CD4-positive, alpha-beta T cell (primary cell): ENCODE measurements at places on chromosomes 11 and 22.

DNA sequence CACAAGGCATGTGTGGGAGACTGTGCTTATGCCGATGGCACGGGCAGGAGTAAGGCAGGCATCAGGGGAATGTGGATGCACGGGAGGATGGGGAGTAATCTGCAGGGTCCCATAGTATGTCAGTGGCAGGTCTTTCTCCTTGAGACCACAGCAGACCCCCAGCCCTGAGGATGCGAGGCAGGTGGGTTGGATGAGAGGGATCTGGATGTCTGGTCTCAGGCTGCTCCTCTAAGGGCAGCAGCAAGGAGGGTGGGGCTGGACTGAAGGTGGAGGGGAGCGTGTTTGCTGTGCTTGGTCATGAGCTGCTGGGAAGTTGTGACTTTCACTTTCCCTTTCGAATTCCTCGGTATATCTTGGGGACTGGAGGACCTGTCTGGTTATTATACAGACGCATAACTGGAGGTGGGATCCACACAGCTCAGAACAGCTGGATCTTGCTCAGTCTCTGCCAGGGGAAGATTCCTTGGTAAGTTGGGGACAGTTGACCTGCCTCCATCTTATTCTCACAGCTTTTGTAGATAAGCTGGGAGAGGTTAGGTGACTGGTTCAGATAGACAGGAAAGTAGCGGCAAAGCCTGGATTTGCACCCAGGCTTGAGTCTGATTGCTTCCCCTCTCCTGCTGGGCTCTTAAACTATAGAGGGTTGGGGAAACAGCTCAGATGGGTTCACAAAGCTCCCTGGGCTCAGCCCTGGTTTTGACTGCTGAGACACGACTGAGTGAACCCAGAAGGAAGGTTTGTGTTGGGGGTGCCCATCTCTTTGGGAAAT lies at the start of gene APOL1:
Gene APOL1 (plus strand): TSS at position 380 of the 769 bp plus-strand sequence. CDS start 1,823 bp downstream, outside the sequence.
- DNase-seq, result peak; percentile 19
- peak within 1 kb of the TSS; percentile 22 for H3K27ac ChIP-seq
- H3K27me3 ChIP-seq, result no peaks in the 10 kb centered on the region
- H3K4me3 ChIP-seq, result peak within 1 kb of the TSS; percentile 64
- peaks cover 39% of the 10 kb centered on the region for H3K4me1 ChIP-seq
- H3K36me3 ChIP-seq, result peaks cover 12% of the 10 kb centered on the region

DNA sequence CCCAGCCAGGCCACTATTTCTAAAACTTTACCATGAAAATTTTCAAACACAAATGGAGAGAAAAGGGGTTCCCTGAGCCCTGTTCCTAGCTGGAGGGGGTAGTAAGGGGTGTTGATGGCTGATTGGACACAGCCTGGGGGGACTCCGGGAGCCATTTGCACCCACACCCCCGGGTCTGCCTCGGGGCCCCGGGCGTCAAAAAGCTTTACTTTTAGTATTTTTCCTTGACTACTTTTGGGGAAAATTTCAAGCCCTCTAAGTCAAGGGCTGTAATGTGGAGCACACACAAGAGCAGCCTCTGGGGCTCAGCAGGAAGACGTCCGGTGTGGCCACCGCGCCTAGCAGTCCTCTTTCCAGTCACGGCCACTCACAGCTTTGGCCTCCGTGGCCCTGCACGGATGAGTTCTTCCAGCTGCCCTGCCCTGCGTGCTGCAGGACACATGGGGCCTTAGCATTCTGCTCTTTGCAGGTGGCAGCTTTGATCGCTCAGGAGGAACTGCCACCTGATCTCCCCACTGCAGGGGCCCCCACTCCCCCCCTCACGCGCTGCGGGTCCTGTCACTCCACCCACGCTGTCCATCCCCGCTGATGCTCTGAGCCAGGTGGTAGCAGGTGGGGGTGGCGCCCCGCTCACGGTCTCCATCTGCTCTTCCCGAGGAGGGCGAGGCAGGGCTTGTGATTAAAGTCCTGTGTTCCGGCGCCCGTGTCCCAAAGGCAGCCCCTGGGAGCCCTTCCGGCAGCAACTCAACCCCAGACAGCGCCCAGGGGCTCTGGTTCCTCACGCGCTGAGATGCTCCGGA lies 14.4 kb downstream of the RNH1 start:
- H3K27me3 ChIP-seq, result no peaks in the 10 kb centered on the region
- H3K4me1 ChIP-seq, result no peaks in the 10 kb centered on the region
- no peak overlapping the region for H3K4me3 ChIP-seq

DNA sequence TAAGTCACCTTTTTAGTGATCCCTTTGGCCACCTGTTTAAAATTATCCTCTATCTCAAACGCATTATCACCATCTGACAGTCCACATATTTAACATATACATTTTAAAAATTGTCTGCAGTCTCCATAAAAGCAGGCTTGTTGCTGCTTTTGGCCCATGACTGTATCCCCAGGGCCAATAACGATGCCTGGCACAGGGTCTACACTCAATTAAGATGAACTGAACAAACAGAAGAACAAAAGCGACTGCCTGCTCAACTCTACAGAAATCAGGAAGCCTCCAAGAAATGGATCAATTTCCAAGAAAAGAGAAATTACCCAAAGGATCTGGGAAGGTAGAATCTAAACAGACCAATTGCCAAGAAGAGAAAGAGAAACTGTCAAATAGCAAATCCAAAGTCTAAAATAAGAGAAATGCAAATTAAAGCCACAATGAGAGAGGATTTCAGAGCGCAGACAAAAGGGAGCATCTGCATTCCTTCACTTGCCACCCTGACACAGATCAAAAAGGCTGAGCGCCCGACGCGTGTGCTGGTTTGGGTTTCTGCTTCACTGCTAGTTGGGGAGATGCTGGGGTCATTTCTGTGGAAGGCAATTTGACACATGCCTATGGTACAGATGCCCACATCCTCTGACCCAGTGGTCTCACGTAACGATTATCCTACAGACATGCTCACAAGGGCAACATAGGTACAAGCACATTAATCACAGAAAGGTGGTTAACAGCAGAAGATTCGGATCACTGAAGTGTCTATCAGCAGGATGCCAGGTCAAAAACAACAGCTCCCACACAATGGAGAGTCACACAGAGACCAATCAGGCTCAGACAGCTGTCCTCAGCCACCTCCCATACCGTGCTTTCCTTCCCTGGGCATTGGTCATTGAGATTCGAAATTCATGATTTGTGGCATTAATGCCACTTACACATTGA lies 55.9 kb downstream of the SHISAL1 start:
- no peaks in the 10 kb centered on the region for H3K36me3 ChIP-seq
- H3K4me3 ChIP-seq, result no peak overlapping the region
- peaks cover 2% of the 10 kb centered on the region for H3K27me3 ChIP-seq

GRCh38 chr11:79045018-79045799 lies 395.6 kb downstream of the TENM4 start:
- H3K27ac ChIP-seq, result no peak overlapping the region
- peaks cover 3% of the 10 kb centered on the region for H3K27me3 ChIP-seq
- no peaks in the 10 kb centered on the region for H3K36me3 ChIP-seq
- no peak for DNase-seq

DNA sequence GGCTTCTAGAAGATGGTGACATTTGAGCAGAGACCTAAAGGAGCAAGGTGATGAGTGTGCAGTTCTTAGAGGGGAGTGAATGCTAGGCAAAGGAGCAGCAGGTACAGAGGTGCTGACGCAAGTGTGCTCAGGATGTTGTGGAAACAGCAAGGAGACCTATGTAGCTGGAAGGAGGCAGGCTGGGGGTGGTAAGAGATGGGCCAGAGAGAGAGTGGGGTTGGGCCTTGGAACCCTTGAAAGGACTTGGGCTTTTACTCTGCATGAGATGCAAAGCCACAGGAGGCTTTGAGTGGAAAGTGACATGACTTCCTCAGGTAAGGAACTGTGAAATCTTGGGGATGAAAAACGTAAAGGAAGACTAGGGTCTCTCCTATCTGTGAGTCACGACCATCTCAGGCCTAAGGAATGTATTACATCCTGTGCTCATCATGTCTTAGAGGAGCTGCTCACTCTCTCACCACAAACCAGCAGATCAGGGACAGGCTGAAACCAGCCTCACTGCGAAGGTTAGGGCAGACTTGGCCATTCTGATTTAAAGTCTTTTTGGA lies 65.4 kb downstream of the MICAL2 start:
- no peak overlapping the region for H3K4me3 ChIP-seq
- H3K36me3 ChIP-seq, result no peaks in the 10 kb centered on the region
- H3K27me3 ChIP-seq, result no peaks in the 10 kb centered on the region
- peaks cover 22% of the 10 kb centered on the region for H3K4me1 ChIP-seq
- H3K27ac ChIP-seq, result no peak overlapping the region

GRCh38 chr11:100719809-100720221 lies 32.7 kb downstream of the ARHGAP42 start:
- H3K27me3 ChIP-seq, result no peaks in the 10 kb centered on the region

GRCh38 chr11:58647141-58647699 lies 24.8 kb downstream of the CNTF start:
- DNase-seq, result no peak
- no peak overlapping the region for H3K4me3 ChIP-seq
- H3K27ac ChIP-seq, result no peak overlapping the region
- H3K36me3 ChIP-seq, result no peaks in the 10 kb centered on the region

GRCh38 chr11:69947793-69948255 lies 128.6 kb upstream of the FGF3 start:
- no peak overlapping the region for H3K4me3 ChIP-seq
- H3K4me1 ChIP-seq, result no peaks in the 10 kb centered on the region
- no peak overlapping the region for H3K27ac ChIP-seq
- no peaks in the 10 kb centered on the region for H3K36me3 ChIP-seq
